ENCODE measurements at places on chromosomes 16 and 17.

DNA sequence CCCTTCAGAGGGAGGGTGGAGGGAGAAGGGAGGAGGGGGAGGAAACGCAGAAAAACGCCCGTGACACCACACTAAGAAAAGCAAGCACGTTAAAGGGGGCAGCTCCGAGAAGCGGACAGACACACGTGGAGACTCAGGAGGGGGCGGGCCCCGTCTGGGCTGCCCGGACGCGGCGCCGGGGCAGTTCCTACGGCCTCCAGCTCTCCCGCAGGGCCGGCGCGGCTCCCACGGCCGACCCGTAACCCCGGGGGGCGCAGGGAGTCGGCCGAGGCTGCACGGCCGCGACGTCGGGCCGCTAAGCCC lies 362 bp downstream of the KLHDC4 start:
- no peak for DNase-seq

DNA sequence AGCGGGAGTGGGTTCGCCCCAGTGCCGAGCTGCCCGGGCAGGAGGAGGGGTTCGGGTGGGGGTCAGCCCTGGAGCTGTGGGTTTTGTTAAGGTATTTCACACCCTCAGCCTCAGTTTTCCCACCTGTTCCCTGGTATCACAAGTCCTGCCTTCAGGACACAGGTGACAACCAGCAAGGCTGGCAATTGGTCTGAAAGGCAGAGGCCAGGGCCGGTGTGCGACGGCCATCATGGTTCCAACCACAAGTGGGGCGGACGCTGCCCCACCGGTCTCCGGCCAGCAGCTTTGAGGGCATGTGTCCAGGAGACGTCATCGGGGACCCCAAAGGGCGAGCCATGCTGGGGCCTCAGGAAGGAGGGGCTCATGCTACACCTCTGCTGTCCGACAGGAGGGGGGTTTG lies 10.8 kb downstream of the ZNF469 start:
- no peak for DNase-seq

DNA sequence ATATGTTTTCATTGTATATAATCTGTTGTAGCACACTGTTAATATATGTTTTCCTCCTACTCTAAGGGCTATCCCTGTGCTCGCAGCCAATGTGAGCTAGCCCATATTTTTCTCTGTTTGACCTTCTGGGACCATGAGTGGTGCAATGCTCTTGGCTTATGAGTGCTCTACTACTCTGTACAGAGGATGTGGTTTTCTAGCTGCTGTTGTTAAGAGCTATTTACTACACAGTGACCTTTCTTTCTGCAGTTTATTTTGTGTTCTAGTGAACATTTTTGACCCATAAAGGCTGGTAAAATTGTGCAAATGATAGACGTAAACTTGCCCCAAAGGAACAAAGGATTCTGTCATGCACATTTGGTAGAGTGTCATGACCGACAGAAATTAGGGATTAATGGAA lies 84.1 kb upstream of the CPHXL start:
- DNase-seq: no peak

DNA sequence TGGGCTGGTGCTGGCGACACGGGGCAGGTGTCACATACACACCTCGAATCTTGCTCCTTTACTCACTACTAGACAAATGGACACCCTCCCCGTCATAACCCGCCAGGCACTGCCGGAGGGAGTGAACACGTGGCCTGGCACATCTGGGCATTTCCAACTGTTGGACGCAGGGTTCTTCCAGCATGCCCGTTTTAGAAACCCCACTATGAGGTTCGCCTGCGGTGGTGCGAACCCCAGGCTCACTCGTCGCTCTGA lies 6.8 kb upstream of the CEP131 start:
- no peak for DNase-seq

DNA sequence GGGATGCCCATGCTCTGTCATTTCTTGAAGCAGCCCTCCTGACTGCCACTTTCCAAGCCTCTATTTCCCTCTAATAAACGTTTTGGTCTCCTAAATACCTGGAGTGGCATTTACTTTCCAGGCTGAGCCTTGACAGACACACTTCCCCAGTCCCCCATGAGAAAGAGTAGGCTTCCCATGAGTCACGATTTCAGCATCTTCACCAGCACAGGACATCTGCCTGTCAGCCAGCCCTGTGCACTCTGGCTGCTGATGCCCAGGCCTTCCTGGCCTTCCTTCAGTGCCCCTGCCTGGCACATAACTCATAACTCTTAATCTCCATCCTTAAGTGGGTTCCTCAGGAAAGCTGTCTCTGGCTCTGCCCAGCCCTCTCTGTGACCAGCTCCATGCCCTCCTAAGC lies 30.8 kb upstream of the GAS7 start:
- peak; percentile 10 for DNase-seq

GRCh38 chr16:781346-782010 lies 6.7 kb downstream of the RPUSD1 start:
- no peak for DNase-seq

DNA sequence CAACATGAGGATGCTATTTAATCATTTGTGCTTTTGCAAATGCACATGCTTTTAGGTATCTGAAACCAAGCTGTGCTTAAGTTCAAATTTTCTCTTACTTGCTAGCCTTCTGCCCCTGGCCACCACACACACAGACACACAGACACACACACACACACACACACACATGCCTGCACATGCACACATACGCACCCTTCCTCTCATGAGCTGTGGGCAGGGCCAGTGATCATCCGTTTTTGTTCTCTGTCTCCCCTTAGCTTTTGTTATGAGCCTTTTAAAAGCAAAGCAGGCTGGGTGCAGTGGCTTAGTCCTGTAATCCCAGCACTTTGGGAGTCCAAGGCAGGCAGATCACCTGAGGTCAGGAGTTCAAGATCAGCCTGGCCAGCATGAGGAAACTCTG lies 34.2 kb downstream of the CD300LF start:
- DNase-seq: no peak

DNA sequence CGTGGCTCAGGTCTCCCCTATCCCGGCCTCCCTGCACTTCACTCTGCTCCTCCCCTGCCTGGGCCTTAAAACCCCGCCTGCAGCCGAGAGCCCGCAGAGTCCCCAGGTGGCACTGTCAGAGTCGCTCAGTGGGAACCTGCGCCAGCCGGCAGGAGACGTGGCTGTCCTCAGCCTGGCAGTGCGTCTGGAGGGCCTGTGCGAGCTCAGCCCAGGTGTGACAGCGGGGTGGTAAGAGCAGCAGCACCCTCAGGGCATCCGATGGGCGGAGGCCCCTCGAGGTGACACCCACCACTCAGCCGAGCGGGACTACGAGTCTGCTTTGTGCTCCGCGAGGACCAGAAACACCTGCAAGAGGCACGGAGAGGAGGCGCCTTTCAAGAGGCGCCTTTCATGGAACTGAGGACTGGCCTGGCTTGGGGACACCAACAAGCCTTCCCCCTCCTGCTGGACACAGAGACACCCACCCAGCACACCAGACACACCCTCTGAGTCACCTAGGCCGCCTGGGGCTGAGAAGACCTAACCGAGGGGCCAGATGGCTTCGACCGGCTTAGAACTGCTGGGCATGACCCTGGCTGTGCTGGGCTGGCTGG lies at the start of gene CLDN9:
TSS of gene CLDN9 (plus strand) at position 96 of the 593 bp plus-strand sequence. CDS start at position 536, 440 bp downstream.
- no peak for DNase-seq

GRCh38 chr16:18788828-18789514 lies 1.2 kb downstream of the RPS15A start:
- DNase-seq: no peak

Data from CD14-positive monocyte (primary cell).